Left colon (tissue), 2 donors: ENCODE measurements at places on chromosomes 7 and 10.

- DNase-seq = no peak
Observed at GRCh38 chr7:135392701-135393100, 117.2 kb downstream of the CNOT4 start.

- DNase-seq = peak; percentile 54
Observed at GRCh38 chr10:59830601-59831259, 75.6 kb downstream of the CCDC6 start.

DNA sequence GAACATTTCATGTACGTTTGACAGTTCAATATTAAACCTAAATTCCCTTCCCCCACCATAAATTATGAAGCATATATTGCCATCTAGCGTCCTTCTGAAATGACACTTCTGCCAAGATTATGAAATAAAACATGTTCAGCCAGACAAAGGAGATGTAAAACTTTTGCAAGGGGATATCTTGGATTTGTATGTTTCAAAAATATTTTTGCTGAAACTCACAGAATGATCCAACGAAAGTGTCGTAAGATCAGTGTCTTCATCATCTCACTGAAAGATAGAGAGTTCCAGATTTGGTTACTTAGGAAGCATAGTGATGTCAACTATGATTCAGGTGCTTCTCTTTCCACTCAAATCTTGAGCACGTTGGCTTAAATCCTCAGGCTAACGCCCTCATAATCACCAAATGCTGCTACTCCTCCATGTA, 904.3 kb downstream of the XPNPEP1 start:
- no peak for DNase-seq

- no peak for DNase-seq
Observed at GRCh38 chr10:111087331-111087756, 10.5 kb downstream of the ADRA2A start.

DNA sequence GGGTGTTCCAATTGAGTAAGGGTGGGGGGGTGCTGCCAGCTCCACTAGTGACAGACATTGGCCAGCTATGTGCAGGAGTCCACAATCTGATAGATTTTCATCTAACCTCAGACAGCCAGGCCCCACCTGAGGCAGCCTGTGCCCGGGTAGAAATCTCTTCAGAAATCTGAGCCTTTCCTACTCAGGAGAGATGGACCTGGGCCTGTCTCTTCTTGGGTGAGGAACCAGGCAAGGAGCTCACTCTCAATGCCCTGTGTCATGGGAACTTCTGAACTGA, 86.9 kb downstream of the UBE2H start:
- no peak for DNase-seq

- DNase-seq = no peak
Observed at GRCh38 chr7:8129318-8129659, 132.7 kb downstream of the ICA1 start.

GRCh38 chr7:95004618-95005247, 97.3 kb downstream of the PPP1R9A start:
- DNase-seq = no peak

DNA sequence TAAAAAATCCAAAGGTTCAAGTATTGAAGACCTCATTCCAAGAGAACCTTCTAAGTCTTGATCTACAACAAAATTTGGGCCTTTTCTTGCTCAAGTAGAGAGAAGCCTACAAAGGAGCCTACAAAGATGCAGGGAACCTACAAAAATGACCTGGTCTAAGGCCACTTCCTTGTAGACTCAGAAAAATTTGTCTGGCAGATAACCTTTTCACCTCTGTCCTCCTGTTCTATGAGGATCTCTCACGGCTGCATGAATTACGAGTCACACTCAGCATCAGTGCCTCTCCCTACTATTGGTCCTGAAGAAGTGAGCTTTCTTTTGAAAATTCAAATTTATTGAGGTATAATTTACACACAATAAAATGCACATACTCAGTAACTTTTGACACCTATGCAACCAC, 29.3 kb downstream of the CCNJ start:
- no peak for DNase-seq

GRCh38 chr7:40887099-40887498, 752.3 kb downstream of the SUGCT start:
- DNase-seq = no peak
